Spleen (tissue), 13 donors: ENCODE measurements at places on chromosomes 3 and 15. TPM values are rescaled to one million over a fixed set of nuclear protein-coding genes. Genes with fewer than 3 reads are reported as not detected.

DNA sequence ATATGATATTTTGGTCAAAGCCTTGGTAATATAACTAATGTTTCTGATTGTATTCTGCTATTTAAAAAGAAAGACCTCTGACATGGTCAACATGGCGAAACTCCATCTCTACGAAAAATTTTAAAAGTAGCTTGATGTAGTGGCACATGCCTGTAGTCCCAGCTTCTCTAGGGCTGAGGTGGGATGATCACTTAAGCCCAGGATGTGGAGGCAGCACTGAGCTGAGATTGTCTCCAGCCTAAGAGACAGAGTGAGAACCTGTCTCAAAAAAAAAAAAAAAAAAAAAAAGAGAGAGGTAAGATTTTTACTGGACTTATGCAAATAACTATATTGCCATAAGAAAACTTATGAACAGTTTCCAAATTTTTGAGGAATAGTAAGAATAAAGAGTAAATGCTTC lies 30.5 kb upstream of the SLC27A2 start:
- no peaks in the 10 kb centered on the region for H3K36me3 ChIP-seq
- no peaks in the 10 kb centered on the region for H3K27me3 ChIP-seq

GRCh38 chr15:74384881-74385643 lies 17.6 kb upstream of the CYP11A1 start:
- H3K27me3 ChIP-seq: no peaks in the 10 kb centered on the region
- no peak overlapping the region for H3K4me3 ChIP-seq
- peak overlapping the region; percentile 88 for H3K27ac ChIP-seq
- peaks cover 85% of the 10 kb centered on the region for H3K4me1 ChIP-seq
- DNase-seq: peak; percentile 94

GRCh38 chr3:195796795-195797194 lies 14.9 kb downstream of the MUC4 start:
- H3K36me3 ChIP-seq: no peaks in the 10 kb centered on the region
- DNase-seq: no peak
- H3K4me1 ChIP-seq: no peaks in the 10 kb centered on the region
- no peak overlapping the region for H3K4me3 ChIP-seq

DNA sequence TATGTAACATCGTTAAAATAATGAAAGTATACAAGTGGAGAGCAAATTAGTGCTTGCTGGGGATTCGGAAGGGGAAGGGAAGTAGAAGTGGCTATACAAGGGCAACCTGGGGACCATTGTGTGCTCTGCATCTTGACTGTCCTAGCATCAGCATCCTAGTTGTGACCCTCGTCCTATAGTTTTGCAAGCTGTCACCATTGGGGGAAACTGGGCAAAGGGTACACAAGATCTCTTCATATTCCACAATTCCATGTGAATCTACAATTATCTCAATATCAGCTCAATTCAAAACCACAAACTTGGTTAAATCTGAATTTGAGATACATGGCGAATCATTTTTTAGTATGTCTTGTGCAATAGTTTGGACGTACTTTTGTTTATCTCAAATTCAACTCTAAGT lies 30.9 kb downstream of the WNT7A start:
- no peak overlapping the region for H3K27ac ChIP-seq
- peaks cover 31% of the 10 kb centered on the region for H3K27me3 ChIP-seq
- peaks cover 9% of the 10 kb centered on the region for H3K4me1 ChIP-seq
- H3K4me3 ChIP-seq: no peak overlapping the region

The COLQ gene
- total RNA-seq: 6.0 TPM

The PLA1A gene
- 0.79 TPM for total RNA-seq

The FGF12 gene
- total RNA-seq: 20.5 TPM
